Activated CD4-positive, alpha-beta T cell treated with anti-CD3 and anti-CD28 coated beads for 36 hours (primary cell): ENCODE measurements at places on chromosomes 5 and 9.

- no peaks in the 10 kb centered on the region for H3K27me3 ChIP-seq
- H3K36me3 ChIP-seq, result no peaks in the 10 kb centered on the region
Observed at GRCh38 chr9:108162664-108163063, 673.1 kb upstream of the KLF4 start.

DNA sequence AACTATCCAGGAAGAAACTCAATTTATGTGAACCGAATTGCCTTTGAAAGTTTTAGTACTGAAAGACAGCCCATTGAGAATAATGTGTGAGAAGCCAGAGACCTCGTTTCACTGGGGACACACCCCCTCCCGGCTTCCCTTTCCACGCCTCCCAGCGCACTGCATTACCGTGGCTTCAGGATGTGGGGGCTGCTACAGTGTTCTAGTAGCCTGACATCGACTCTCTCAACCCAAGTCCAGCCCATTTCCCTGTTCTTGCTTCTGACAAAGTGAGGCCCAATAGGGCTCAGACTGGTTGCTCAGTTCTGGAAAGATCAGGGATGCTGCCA lies 3.5 kb downstream of the PAX5 start:
- H3K27ac ChIP-seq, result no peak overlapping the region
- no peak overlapping the region for H3K4me3 ChIP-seq
- DNase-seq, result peak; percentile 33

DNA sequence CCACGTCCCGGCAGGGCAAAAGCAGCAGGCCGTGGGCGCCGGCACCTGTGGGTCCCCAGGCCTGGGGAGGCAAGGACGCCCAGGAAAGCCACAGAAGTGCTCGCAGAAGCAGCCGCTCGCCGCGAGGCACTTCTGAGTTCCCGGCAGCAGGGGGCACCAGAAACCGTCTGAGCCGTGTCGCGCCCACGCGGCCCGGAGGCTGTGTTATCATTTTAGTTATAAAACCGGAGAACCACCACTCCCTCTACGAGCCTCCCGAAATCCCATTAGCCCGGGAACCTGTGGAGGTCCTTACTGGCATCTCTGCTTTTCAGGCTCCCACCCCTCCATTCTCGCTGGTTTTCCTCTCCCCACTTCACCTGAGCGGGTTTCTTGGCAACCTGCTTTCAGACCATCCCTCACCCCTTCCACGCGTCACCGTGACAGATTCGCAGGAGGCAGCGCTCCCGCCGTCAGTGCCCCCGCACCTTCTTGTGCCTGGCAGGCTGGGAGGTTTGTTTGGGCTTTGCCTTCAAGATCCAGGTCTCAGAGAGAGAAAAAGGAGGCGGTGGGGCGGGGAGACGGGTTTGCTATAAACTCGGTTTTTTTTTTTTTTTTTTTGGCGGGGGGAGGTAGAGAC lies 2.3 kb downstream of the GDNF start:
- H3K27ac ChIP-seq, result no peak overlapping the region
- DNase-seq, result peak; percentile 90

- H3K4me1 ChIP-seq, result no peaks in the 10 kb centered on the region
- no peaks in the 10 kb centered on the region for H3K36me3 ChIP-seq
- H3K27ac ChIP-seq, result no peak overlapping the region
- no peak for DNase-seq
- H3K27me3 ChIP-seq, result no peaks in the 10 kb centered on the region
- no peak overlapping the region for H3K4me3 ChIP-seq
Observed at GRCh38 chr9:12629067-12629466, 64.1 kb upstream of the TYRP1 start.

- no peak overlapping the region for H3K4me3 ChIP-seq
- peaks cover 27% of the 10 kb centered on the region for H3K4me1 ChIP-seq
- H3K27ac ChIP-seq, result no peak overlapping the region
- DNase-seq, result no peak
- no peaks in the 10 kb centered on the region for H3K27me3 ChIP-seq
- peaks cover 64% of the 10 kb centered on the region for H3K36me3 ChIP-seq
Observed at GRCh38 chr5:113572716-113573115, 59.2 kb downstream of the YTHDC2 start.

DNA sequence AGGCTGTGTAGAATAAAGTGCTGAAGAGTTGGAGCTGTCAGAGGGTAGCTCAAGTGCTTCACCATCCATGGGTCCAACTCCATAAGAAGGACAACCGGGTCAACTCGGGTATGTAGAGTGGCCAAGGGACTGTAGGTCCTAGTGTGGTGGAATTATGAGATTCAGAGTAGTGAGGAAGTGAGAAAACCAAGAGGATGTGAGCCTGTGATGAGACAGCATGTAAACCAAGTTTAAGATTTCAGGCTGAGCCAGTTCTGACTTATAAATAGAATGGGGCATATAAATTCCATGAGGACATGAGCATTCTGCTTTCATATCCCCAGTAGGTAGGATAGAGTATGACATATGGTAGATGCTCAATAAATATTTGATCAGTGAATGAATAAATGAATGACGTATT lies 96.3 kb downstream of the CFAP95 start:
- H3K4me1 ChIP-seq, result no peaks in the 10 kb centered on the region
- no peaks in the 10 kb centered on the region for H3K36me3 ChIP-seq
- no peak overlapping the region for H3K27ac ChIP-seq
- H3K27me3 ChIP-seq, result peaks cover 14% of the 10 kb centered on the region
- H3K4me3 ChIP-seq, result no peak overlapping the region

- DNase-seq, result peak; percentile 21
- H3K36me3 ChIP-seq, result no peaks in the 10 kb centered on the region
- no peaks in the 10 kb centered on the region for H3K4me1 ChIP-seq
- H3K4me3 ChIP-seq, result no peak overlapping the region
Observed at GRCh38 chr5:90000351-90000750, 409.2 kb downstream of the CETN3 start.

GRCh38 chr9:113508111-113508749 lies 44.7 kb downstream of the RGS3 start:
- peaks cover 30% of the 10 kb centered on the region for H3K4me1 ChIP-seq
- no peaks in the 10 kb centered on the region for H3K36me3 ChIP-seq
- DNase-seq, result peak; percentile 37
- no peaks in the 10 kb centered on the region for H3K27me3 ChIP-seq
- peak overlapping the region; percentile 26 for H3K27ac ChIP-seq

DNA sequence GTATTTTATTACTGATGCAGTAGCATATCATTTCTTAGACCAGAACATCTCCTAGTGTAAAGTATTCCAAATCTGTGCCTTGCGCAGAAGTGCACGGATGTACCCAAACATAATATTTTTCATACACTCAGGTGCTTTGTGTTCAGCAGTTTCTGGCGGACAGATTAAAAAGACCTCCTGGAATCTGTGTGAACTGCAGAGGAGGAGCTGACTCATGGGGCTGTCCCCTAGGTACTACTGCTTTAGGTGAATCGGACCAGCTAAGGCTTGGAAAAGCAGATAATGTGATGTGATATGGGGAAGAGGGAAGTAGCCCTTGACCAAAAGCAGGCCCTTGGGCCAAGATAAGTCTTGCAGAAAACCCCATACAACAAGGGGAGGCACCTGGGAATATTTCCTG lies 310.1 kb downstream of the PLK2 start:
- peaks cover 11% of the 10 kb centered on the region for H3K27me3 ChIP-seq
- no peak overlapping the region for H3K4me3 ChIP-seq
- no peaks in the 10 kb centered on the region for H3K4me1 ChIP-seq

GRCh38 chr9:137194388-137194787 lies 5.9 kb downstream of the SSNA1 start:
- no peaks in the 10 kb centered on the region for H3K27me3 ChIP-seq
- peaks cover 4% of the 10 kb centered on the region for H3K36me3 ChIP-seq
- H3K27ac ChIP-seq, result no peak overlapping the region
- no peak for DNase-seq
- peaks cover 12% of the 10 kb centered on the region for H3K4me1 ChIP-seq

DNA sequence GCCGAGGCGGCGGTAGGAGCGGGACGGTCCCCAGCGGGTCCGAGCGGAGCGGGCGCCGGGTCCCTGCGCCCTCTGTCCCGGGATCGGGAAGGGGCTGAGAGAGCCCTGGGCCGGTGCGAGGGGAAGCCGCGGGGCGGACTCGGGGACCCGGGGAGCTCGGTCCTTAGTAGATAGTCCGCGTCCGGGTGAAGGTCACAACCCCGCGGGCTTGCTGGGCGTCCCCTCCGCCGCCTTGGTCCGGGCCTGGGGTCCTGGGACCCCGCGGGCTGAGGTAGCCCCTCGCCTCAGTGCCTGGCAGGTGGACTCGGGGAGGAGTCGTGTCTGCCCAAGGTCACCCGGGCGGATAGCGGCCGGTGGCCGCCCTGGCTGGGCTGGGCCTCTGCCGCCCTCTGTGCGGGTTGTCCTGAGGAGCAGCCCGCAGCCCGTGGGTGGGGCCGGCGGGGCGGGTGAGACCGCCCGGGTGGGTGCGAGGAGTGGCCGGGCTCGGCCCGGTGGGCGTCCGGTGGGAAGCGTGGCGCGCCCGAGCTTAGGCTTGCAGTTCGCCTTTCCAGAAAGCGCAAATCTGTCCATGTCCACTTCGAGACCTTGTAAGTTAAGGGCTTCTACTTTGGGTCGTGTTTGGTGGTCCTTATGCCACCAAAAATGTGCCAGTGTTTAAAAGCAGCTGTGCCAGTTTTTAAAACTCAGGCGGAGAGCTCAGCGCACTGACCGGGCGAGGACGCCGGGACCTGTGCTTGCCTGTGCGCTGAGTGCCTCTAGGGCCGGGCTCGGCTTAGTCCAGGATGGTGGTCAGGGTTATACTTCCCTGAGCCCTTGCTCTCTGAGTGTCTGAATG lies 554 bp downstream of the SDHA start:
- H3K36me3 ChIP-seq, result peaks cover 23% of the 10 kb centered on the region
- H3K27ac ChIP-seq, result peak overlapping the region; percentile 89
- H3K4me1 ChIP-seq, result peaks cover 62% of the 10 kb centered on the region
- DNase-seq, result peak; percentile 38
- no peaks in the 10 kb centered on the region for H3K27me3 ChIP-seq

DNA sequence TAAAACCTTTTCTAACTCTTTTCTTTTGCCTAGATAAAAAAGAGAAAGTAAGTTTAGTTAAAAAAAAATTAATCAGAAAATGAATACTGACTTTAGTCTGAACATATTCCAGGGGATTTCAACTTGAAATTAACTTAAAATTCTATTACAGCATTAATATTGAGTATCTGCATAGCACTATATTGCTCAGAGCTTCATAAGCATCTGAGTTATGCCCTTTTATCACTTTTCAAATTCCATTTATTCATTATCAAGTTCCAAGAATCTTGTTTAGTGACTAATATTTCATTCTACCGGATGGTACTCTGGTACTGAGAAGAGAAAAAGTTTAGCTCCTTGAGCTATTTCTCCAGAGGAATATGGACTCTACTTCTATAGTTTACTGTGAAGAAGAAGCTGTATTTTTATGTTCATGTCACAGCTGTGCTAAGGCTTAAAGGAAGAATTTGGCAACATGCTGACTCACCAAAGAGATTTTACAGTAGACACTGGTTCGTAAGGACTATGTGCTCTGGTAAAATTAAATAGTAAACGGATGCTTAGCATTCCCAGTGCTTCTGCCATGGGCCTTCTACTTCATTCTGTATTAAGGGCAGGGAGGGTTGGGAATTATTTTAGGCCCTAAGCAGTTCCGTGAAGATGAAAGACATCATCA lies 285.2 kb upstream of the SEMA6A start:
- H3K36me3 ChIP-seq, result no peaks in the 10 kb centered on the region
- no peaks in the 10 kb centered on the region for H3K4me1 ChIP-seq
- H3K27ac ChIP-seq, result no peak overlapping the region
- no peak overlapping the region for H3K4me3 ChIP-seq
- no peaks in the 10 kb centered on the region for H3K27me3 ChIP-seq
- DNase-seq, result no peak

- H3K4me1 ChIP-seq, result no peaks in the 10 kb centered on the region
- no peaks in the 10 kb centered on the region for H3K27me3 ChIP-seq
- H3K27ac ChIP-seq, result no peak overlapping the region
- H3K4me3 ChIP-seq, result no peak overlapping the region
- no peak for DNase-seq
- no peaks in the 10 kb centered on the region for H3K36me3 ChIP-seq
Observed at GRCh38 chr9:116493183-116493860, 193.8 kb upstream of the TRIM32 start.

GRCh38 chr5:59660737-59661136 lies 232.8 kb downstream of the PDE4D start:
- H3K4me1 ChIP-seq, result peaks cover 11% of the 10 kb centered on the region
- no peak overlapping the region for H3K4me3 ChIP-seq
- no peak for DNase-seq
- H3K36me3 ChIP-seq, result no peaks in the 10 kb centered on the region

DNA sequence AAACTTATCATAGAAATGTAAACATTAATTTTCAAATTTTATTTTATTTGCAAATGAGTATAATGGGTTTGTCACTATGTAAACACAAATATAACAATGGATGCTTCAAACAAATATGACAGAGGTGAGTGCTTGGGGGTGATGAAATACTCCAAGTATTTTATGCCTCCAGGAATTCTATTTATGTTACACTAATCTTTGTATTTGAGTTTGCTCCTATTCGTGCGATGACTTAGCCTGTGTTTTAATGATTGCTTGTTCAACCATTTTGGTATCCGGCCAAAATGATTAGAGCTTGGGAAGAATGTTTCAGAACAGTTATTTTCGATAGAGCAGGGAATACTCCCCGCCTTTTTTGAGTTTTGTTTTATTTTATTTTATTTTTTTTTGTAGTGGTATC lies 5.0 kb downstream of the DMRT2 start:
- H3K27ac ChIP-seq, result no peak overlapping the region
- DNase-seq, result no peak
- H3K4me1 ChIP-seq, result peaks cover 13% of the 10 kb centered on the region
- H3K4me3 ChIP-seq, result no peak overlapping the region

GRCh38 chr9:136648751-136649150 lies 14.0 kb upstream of the EGFL7 start:
- no peak overlapping the region for H3K4me3 ChIP-seq
- DNase-seq, result peak; percentile 4
- H3K4me1 ChIP-seq, result no peaks in the 10 kb centered on the region
- no peaks in the 10 kb centered on the region for H3K36me3 ChIP-seq
- peaks cover 14% of the 10 kb centered on the region for H3K27me3 ChIP-seq

GRCh38 chr5:3740546-3741373 lies 145.1 kb downstream of the IRX1 start:
- DNase-seq, result no peak
- no peak overlapping the region for H3K4me3 ChIP-seq
- H3K4me1 ChIP-seq, result no peaks in the 10 kb centered on the region
- no peak overlapping the region for H3K27ac ChIP-seq
- H3K27me3 ChIP-seq, result no peaks in the 10 kb centered on the region

DNA sequence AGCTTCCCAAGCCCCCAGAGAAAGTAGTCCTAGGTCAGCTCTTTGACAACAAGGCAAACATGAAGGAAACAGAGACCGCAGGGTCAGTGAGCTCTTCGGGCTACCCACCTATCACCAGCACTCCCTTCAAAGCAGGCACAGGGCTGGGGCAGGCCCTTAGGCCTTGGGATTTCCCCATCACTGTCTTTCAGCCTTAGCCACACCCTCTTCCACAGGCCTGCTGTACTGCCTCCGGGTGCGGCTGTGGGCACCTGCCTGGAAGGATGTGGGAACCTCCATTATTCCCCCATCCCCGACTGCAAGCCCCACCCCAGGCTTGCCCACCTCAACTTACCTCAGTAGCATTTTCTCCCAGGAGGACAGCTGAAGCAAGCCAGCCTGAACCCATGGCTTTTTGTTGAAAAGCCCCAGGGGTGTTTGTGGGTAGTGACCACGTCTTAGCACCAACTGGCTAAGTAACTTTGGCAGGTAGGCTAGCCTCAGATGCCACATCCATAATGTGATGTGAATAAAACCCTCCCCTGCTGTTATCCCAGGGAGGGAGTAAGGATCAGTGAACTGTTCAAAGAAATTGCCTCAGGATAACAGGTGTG lies 100.2 kb downstream of the PIK3R1 start:
- H3K4me1 ChIP-seq, result peaks cover 10% of the 10 kb centered on the region
- no peak overlapping the region for H3K4me3 ChIP-seq
- H3K27me3 ChIP-seq, result no peaks in the 10 kb centered on the region
- H3K36me3 ChIP-seq, result no peaks in the 10 kb centered on the region
- peak; percentile 62 for DNase-seq
